Heart right ventricle (tissue), 16 donors: ENCODE measurements at places on chromosomes 1 and 21.

- no peak overlapping the region for H3K27ac ChIP-seq
- no peak overlapping the region for H3K4me3 ChIP-seq
- no peaks in the 10 kb centered on the region for H3K36me3 ChIP-seq
- H3K4me1 ChIP-seq = no peaks in the 10 kb centered on the region
- no peak for DNase-seq
Measured at GRCh38 chr1:79089946-79090345, 83.4 kb upstream of the ADGRL4 start.

DNA sequence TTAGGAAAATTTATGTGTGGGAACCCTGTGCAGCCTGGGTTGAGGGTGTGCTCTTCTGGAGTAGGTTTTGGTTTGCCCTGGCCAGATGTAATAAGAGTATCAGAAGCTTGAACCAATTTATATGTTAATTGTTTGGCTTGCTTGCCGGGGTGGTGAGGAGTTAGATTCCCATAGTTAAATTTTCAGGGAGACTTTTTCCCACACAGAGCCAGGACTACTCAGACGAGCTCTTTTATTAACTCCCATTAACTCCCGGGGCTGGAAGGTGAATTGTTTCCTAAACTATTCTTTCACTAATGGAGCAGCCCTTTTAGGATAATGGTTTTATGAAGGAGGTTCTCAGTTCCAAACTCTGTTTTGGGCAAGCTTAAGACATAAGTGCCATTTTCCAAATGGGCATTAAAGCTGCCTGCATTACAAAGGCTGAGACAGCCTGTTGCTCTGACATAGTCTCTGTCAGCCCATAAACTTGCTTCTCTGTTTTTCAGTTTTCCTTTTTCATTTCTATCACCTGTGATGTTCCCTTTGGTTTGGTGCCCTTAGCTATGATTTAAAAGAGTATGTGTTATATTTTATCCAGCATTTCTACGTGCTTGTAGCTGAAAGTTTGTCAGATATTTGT, 18.0 kb upstream of the RAB3GAP2 start:
- no peak for DNase-seq
- H3K27ac ChIP-seq = no peak overlapping the region
- no peak overlapping the region for H3K4me3 ChIP-seq
- no peaks in the 10 kb centered on the region for H3K27me3 ChIP-seq

DNA sequence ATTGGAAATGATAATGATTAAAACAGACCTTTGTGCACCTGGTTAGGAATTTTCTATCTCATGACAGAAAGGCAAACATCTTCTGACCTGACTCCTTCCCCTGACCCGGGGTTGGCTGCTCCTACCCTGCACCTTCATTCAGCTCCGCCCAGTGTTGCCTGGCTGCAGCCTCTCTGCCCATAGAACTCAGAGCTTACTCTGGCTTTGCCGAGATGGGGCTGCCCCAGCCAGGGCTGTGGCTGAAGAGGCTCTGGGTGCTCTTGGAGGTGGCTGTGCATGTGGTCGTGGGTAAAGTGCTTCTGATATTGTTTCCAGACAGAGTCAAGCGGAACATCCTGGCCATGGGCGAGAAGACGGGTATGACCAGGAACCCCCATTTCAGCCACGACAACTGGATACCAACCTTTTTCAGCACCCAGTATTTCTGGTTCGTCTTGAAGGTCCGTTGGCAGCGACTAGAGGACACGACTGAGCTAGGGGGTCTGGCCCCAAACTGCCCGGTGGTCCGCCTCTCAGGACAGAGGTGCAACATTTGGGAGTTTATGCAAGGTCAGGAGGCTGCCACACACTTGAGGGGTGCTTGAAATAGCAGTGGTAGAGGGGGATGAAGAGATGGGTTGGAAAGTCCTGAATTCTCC, at the start of gene DIO1:
TSS of gene DIO1 (plus strand) at position 189 of the 638 bp plus-strand sequence. CDS start at position 213, 24 bp downstream.
- H3K4me3 ChIP-seq = no peak within 1 kb of the TSS
- H3K27ac ChIP-seq = no peak within 1 kb of the TSS
- H3K27me3 ChIP-seq = no peaks in the 10 kb centered on the region

GRCh38 chr1:179077396-179077795, 4.5 kb upstream of the TOR3A start:
- H3K27ac ChIP-seq = no peak overlapping the region
- H3K4me1 ChIP-seq = peaks cover 3% of the 10 kb centered on the region
- H3K27me3 ChIP-seq = no peaks in the 10 kb centered on the region
- H3K36me3 ChIP-seq = peaks cover 35% of the 10 kb centered on the region
- DNase-seq = no peak
- H3K4me3 ChIP-seq = no peak overlapping the region

DNA sequence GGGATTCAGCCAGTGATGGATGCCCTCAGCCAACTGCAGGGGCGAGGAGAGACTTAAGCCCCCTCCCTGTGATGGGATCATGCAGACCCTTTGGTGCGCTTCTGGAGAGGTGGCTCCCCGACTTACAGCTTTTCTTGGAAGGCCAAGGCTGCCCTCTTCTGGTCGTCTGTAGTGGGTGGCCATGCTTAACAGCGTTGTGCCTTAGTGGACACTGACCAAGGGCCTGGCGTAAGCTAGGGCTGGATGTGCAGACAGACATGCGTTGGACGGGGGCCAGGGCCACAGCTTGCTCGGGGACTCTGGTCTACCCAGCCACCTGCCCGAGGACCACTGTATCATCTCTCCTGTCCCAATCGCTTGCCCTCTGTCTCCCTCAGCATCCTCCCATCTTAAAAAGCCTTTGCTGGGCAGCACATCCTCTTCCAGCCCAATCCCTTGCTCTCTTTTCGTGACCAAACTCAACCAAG, 5.5 kb downstream of the AZIN2 start:
- H3K27me3 ChIP-seq = no peaks in the 10 kb centered on the region
- peaks cover 6% of the 10 kb centered on the region for H3K4me1 ChIP-seq
- DNase-seq = peak; percentile 76
- no peaks in the 10 kb centered on the region for H3K36me3 ChIP-seq
- no peak overlapping the region for H3K27ac ChIP-seq
